AG04450 (cell line): ENCODE measurements at places on chromosomes 5 and 9. TPM values are rescaled to one million over a fixed set of nuclear protein-coding genes. Genes with fewer than 3 reads are reported as not detected.

DBH gene
- not detected in 2 replicates for polyA plus RNA-seq

DNA sequence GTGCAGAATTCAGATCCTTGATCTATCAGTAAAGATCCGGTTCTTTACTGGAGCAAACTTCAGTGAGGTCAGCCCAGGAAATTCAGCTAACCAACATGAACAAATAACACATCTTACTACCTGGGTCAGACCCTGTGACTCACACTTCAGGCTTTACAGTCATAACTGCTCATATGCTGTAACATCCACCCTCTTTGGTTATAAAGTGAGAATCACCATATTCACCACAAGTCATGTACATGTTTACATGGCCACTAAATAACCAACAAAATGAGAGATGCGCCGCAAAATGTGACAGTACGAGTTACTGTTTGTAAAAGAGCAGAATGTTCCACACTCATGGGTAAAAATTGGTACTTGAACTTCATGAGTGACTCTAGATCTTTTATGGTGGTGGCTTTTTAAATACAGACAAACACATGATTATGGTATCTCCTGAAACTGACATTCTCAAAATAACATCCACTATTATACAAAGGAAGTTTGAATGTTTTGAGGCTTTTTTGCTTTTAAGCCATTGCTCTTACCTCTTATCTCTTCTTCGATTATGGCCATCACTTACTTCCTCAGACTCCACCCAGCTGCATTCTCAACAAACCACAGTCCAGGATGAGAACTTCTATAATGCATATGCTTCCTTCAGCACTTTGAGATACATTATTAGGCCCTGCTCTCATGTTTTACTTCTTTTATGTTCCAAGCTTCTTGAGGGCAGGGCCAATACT lies 516.6 kb downstream of the RAB3C start:
- peak; percentile 50 for DNase-seq

DNA sequence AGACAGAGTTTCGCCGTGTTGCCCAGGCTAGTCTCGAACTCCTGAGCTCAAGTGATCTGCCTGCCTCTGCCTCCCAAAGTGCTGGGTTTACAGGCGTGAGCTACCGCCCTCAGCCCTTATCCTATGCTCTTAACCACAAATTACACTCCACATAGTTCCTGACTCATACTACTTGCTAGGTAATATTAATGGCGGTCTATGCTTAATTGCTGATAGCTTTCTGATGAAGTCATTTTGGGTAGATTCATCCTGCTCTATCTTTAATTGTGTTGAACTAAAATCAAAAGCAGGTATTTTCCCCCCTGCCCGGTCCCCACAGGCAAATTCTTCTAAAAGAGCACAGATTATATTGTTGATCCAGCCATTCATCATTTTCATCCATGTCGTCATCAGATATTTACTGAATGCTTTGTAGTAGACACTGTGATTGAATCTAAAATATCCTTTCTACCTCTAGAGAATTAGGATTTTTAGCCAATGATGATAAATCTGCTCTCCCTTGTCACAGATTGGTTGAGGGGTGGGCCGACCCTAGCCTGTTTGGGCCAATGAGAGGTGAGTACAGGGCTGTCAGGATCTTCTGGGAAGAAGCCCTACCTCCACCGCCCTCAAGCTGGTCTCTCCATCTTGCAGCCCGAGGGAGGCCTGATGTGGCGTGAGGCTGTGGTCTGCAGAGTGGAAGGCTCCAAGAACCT lies 144.8 kb downstream of the NR3C1 start:
- no peak for DNase-seq

- DNase-seq = peak; percentile 73
Measured at GRCh38 chr9:108551030-108551841, 304.6 kb downstream of the ACTL7B start.

DNA sequence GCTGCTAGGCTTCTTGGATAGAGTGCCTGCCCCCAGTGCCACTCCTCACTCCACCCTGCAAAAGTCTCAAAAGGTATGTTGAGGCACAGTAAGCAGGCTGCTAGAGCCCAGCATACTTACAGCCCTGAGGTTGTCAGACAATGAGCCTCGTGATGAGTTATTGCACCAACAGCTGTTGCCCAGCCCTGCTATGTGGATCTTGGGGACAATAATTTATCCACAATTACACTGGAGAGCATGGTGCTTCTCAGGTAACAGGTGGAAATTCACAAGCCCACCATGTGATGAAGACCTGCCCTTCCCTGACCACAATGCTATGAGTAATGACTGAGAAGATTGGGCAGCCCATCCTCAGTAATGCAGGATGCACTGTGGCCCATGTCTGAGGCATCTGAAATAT lies 36.5 kb downstream of the KCNIP1 start:
- no peak for DNase-seq

- DNase-seq = peak; percentile 16
Measured at GRCh38 chr9:131334629-131335367, 45.3 kb downstream of the PLPP7 start.

- DNase-seq = peak; percentile 56
Measured at GRCh38 chr9:5582835-5583195, 46.1 kb upstream of the RIC1 start.
